GOT3 (cell line): ENCODE measurements at places on chromosomes 16 and 17.

DNA sequence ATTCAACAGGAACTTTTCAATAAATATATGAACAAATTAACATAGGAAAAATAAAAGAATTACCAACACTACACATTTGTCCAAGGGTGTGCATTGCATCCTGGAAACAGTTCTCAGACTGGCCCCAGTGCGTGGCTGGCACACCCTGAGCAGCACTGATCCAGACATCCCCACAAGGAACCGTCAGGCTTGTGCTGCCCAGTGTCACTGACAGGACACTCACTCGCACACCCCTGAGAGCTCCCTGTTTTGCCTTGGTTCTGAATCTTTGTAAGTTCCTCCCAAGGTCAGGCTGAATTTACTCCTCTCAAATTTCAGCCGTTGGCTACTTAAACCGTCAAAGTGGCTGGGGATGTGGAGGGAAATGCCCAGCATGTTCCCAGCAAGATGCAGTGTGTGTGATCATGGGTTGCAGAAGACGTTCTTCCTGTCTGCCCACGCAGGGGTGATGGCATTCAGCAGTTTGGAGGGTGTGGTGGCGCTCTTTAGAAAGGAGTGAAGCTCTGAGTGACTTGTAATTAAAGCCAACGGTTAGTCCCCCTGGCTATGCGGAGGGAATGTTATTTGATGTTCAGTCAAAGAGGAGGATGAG is 1.7 kb downstream of the MT2A start:
- no peak for DNase-seq

- DNase-seq: no peak
Observed at GRCh38 chr17:13704333-13704732, 102.6 kb upstream of the HS3ST3A1 start.

DNA sequence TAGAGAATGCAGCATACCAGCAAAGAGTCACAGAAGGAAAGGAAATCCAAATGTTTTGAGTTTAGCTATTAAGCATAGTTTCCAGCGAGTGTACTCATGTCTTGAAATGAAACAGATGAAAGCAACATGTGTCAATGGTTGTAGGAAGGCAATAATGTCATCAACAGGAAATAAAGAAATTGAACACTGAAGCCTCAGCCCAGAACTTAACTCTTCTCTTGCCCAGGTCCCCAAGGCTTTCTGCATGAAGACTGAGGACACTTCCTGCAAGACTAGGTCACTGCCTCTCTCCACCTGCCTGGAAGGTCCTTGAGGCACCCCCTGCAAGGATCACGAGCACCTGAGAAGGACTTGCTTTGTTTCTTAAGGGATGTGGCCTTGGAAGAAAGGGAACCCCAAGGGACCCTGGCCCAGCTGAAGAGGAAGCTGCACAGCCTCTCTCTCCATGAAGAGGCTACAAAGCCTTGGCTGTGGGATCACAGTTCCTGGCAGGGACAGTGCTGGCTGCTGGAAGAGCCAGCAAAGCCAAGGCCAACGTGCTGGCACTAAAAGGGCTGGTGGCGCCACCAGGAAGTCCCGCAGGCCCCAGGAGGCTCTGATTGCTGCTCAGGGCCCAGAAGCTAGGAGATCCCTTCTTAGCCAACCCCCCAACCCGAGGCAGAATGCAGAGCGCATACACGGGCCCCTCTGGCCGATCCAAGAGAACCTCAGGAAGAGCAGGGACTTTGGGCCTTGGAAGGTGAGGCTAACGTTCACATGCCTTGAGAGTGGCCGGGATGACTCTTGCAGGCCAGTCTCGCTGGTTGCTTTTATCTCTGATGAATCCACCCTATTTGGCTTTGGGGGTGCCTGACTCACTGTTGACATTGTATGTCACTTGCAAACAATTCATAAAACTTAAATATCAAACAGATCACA is 23.4 kb upstream of the AXIN2 start:
- no peak for DNase-seq

DNA sequence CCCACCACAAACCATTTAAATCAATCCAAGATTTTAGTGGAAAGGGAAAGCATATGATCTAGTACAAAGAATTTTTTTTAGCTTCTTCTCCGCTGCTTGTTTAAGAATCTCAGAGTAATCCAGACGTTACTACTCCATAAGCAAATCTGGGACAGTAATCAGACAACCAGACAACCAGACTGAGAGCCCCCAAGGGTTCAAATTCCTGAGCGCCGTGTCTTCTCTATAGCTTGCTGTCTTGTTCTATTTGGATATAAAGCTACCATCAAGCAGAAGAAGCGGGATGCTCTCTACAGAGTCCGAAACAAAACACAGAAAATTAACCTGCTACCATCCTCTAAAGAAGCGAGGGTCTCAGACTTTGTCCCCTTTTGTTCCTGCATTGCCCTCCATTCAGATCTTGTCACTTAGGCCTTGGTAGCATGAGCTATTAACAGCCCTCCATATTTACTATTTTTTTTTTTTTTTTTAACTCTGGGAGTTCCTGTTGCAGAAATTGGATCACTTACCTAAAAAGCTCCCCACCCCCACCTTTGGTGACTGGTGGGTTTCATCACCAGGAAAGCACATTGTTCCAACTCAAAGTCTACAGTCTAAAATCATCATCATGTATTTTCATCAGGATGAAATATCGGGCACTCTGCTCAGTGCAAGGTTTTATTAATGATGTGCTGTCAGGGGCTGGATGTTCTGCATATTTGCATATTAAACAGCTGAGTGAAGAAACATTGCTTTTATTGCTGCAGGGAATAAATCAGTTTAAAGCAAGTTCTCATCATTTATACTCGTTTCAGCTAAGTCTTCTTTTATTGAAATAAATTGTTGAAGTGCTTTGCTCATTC is 576.7 kb downstream of the WWOX start:
- no peak for DNase-seq

DNA sequence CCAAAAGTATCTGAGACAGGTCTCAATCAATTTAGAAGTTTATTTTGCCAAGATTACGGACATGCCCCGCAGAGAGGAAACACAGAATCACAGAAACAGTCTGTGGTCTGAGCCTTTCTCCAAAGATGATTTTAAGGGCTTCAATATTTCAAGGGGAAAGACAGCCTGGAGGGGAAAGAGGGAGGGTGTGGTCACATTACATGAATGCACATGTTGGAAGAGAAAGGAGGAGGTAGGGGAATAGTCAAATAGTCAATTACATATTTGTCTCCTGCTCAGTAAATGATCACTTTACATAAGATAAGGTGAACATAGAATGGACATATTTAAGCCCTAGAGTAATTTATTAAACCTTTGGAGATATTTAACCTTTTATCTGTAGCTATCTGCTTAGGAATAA is 12.3 kb downstream of the UNC45B start:
- no peak for DNase-seq

- no peak for DNase-seq
Observed at GRCh38 chr17:80285237-80285920, 24.7 kb downstream of the RNF213 start.

GRCh38 chr17:29613856-29614255 is 8.9 kb downstream of the CORO6 start:
- no peak for DNase-seq

DNA sequence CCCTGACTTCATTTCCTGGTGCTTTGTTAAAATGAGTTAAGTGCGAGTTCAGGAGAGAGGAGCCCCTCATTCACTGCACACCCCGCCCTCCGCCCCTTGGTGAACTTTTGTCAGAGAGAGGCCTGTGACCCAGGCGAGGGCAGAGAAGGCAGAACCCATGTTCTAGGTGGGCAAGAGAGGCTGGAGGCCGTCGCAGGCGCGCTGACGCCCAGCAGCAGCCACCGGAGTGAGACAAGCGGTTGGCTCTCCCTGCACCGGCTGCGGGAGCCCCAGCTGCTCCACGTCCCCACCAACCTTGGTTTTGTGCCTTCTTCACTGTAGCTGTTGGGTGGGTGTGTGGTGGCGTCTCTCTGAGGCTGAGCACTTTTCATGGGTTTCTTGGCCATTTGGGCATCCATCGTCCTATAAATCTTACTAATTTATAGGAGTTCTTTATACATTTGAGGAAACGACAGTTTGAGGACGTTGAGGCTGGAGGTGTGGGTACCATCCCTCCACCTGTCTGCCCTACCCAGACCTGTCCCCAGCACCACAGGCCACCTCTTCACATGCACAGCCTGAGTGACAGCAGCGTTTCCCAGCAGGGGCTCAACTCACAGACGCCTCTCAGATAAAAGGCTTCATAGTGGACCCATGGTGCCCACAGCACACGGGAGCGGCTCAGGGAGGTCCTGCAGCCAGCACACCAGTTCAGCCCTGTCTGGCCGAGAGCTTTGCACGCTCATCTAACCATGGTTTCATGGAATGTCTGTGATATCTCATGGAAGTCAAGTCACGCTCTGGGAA is 45.2 kb upstream of the CBFA2T3 start:
- no peak for DNase-seq

DNA sequence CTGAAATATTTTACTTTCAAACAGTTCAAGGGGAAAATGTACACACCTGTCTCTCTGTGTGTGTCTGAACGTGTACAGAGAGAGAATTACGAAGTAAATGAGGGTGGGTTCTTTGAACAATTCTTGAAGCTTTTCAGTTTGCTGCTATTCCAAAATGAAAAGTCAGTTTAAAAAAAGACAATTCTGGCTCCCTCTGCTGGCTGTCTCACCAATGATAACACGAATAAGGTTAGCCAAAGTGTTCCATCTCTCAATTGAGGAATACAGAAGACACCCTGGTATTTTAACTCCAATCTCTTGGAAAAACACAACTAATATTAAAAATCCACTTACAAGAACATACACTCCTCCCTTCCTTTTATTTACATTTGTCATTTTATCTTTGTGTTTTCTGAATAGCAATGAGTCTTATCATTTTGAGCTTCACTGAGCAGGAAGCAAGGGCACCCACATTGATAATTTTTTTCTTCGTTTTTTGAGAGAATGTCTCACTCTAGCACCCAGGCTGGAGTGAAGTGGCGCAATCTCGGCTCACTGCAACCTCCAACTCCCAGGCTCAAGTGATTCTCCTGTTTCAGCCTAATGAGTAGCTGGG is 20.5 kb downstream of the EFTUD2 start:
- no peak for DNase-seq

- DNase-seq: no peak
Observed at GRCh38 chr16:80231121-80231520, 309.7 kb upstream of the DYNLRB2 start.

DNA sequence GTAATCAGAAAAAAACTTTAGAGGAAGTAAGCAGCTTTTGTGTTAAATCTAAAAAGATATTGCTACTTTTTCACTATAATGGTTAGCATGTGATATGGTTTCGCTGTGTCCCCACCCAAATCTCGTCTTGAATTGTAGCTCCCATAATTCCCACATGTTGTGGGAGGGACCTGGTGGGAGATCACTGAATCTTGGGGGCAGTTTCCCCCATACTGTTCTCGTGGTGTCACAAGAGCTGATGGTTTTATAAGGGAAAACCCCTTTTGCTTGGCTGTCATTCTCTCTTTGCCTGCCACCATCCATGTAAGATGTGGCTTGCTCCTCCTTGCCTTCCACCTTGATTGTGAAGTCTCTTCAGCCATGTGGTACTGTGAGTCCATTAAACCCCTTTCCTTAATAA is 117.1 kb downstream of the KCNJ2 start:
- no peak for DNase-seq

DNA sequence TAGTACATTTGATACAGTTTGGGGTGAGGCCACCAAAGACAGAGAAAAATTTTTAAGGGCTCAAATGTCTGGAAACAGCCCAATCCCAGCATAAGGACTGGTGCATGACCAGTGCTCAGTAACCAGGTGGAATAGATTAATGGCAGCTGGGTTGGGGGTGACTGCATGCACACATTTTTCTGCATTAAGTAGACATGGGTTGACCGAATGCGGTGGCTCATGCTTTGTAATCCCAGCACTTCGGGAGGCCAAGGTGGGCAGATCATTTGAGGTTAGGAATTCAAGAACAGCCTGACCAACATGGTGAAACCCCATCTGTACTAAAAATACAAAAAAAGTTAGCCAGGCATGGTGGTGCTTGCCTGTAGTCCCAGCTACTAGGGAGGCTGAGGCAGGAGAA is 121.1 kb upstream of the HSBP1 start:
- no peak for DNase-seq

DNA sequence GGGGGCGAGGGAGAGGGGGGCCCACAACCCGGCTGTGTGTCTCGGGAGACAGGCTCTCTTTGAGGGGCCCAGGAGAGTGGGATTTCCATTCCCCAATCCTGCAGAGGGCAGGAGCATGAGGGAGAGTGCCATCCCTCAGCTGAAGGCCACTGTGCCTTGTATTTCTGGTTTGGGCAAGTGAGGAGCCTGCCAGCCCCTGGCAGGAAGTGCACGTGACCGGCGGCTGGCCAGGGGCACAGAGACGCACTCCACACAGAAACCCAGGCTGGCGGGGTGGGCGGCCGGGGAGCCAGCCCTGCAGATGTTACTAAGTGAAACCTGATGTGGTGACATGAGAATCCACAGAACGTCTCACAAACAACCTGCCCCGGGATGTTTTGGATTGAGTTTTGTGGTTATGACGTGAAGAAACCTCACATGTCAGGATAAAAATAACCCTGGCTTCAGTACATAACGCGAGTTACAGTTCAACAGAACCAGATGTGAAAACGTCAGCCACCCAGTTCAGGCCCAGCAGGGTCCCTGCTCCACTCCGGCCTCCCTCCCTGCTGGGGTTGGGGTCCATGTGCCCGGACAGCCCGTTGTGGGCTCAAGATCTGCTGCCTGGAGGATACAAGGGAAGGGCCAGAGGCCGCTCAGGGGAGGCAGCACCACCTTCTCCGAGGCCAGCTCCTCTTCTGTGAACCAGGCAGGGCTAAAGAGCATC is 51.7 kb upstream of the MTSS2 start:
- no peak for DNase-seq

- no peak for DNase-seq
Observed at GRCh38 chr16:22665048-22665797, 148.7 kb upstream of the HS3ST2 start.

DNA sequence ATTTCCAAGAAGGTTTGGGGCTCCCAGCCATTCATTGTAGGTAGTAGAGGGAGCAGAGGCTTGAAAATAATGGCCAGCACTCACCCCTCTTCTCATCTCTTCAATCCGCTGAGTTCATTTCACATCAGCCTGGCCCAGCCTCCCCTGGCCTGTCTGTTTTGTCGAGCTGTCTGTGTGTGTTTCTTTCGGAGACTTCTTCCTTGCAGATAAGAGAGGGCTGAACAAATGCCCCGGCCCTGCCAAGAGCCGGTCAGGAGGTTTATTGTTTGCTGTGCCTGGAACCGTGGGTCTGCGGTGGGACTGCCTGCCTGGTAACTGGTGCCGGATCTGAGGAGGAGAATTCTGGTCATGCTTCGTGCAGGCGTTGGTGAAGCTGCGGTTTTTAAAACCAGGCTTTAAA is 3.4 kb downstream of the VPS4A start:
- no peak for DNase-seq

GRCh38 chr17:9355846-9356245 is 219.8 kb downstream of the STX8 start:
- no peak for DNase-seq

GRCh38 chr16:61596655-61597054 is 439.6 kb downstream of the CDH8 start:
- no peak for DNase-seq

DNA sequence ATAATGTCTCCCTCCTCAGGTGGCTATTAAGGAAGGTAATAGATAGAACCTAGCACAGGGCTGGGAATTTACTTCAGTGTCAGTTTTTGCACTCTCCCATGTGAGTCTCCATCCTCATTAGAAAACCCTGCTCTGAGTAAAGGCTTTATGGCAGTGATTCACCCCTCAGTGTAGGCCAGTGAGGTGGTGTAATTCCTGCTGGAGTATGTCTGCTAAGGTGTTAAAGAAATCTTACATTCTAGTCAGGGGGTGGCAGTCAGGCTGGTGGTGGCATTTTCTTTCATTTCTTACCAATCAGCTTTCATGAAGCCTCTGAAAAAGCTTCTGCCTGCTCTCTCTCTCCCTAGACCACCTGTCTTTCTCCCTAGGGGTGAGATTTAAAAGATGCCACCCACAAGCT is 138.8 kb upstream of the CCL2 start:
- DNase-seq: no peak

- DNase-seq: no peak
Observed at GRCh38 chr17:66507103-66507923, 204.9 kb downstream of the PRKCA start.
